Right hindlimb (tissue), 1 donor: ENCODE measurements at places on chromosomes 12 and 14.
A peak's percentile ranks its signal among the peaks of the same experiment; 100 is the strongest.

GRCh38 chr12:127429551-127430285 is 837.3 kb upstream of the TMEM132C start:
- DNase-seq = no peak

- peak; percentile 45 for DNase-seq
Measured at GRCh38 chr12:55619354-55620138, 17.1 kb upstream of the OR10P1 start.

DNA sequence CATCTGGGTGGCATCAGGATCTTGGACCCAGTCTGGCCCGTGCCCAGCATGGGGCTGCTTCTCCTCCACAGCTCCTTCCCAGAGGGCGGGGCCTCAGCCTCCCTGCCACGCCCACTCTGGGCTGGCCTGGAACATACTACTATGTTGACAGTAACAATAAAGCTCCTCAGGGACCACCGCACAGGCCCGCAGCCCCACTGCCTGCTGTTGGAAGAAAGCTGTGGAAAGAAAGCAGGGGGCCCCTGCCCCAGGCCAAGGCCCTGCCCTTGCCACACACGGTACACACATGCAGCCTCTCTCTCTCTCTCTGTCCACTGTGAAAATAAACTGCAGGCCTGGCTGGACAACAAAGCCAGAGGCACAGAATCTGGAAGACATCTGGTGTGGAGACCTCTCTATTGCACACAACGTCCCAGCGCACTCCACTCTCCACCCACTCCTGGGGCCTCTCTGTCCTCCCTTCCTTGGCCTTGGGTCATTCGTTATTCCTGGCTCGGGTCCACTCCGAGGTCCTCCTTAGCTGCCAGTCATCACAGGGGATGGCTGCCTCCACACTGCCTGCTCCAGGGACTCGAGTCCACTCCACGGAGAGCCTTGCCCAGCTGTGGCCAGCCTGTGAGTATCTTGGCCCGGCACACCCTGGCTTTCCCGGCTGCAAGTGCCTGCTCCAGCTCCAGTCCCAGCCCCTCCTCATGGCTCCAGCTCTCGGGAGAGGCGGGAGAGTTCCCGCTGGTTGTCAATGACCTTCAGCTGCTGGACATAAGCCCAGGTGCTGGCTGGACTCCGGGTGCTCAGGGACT is 11.8 kb upstream of the ENDOU start:
- peak; percentile 79 for DNase-seq

GRCh38 chr12:116860263-116860662 is 21.0 kb downstream of the HRK start:
- no peak for DNase-seq

- DNase-seq = peak; percentile 81
Measured at GRCh38 chr12:130775953-130776856, 60.1 kb upstream of the RIMBP2 start.

- peak; percentile 39 for DNase-seq
Measured at GRCh38 chr12:125143491-125143890, 78.3 kb downstream of the AACS start.

DNA sequence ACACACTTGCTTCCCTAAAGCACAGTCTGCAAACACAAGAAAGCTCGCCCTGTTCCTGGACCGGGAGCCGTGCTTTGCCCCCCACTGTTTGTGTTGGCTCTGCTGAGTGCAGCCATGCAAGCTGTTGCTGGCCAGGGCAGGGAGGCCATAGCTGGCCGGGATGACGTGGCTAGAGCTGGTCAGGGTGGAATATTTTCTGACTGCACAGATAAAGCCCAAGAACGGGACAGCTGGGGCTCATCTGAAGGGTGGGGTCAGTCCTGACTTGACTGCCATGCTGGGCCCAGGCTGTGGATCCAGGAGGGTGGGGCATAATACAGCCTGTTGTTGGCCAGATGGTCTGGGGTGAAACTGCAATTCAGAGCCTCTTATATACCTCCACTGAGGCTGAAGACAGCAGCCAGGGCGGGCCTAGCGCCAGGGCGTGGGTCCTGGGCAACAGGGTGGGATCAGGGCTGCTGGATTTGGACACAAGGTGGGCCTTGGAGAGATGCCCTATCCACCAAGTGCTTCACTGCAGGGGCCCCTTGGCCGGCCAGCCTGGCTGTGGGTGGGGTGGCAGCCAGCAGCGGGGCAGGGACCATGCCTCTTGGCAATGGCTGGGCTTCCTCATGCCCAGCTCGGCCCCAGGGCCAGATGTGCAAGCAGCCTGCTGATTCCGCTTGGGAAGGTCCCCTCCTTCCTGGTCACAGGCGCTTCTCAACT is 14.8 kb downstream of the KMT5A start:
- peak; percentile 51 for DNase-seq

DNA sequence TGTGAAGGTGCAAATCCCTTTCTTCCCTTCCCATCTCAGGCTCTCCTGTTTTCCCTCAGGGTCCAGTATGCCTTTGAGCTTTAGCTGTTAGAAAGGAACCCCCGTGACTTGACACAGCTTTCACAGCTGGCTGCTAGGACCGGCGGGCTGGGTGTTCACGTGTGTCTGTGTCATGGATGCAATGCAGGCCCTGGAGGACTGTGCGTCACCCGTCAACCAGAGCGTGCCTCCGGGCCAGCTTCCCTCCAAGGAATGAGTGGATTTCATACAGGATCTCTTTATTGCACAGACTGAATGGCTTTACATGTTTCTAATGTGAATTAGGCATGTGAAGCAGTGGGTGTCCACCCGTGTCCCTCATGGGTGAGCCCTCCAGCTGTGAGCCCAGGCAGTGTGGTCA is 77.4 kb downstream of the AACS start:
- no peak for DNase-seq
